ENCODE measurements at places on chromosomes 5 and 9. TPM values are rescaled to one million over a fixed set of nuclear protein-coding genes. Genes with fewer than 3 reads are reported as not detected.

SQSTM1 gene
- total RNA-seq, result 97.9 TPM

- peaks cover 2% of the 10 kb centered on the region for H3K4me1 ChIP-seq
- H3K27ac ChIP-seq, result no peak overlapping the region
- H3K4me3 ChIP-seq, result no peak overlapping the region
Observed at GRCh38 chr5:53557386-53557785, 3.1 kb upstream of the NDUFS4 start.

LHX3 gene
- 0.09 TPM for total RNA-seq

GRCh38 chr9:68817079-68817875 is 112.2 kb downstream of the PIP5K1B start:
- DNase-seq, result no peak
- H3K27ac ChIP-seq, result no peak overlapping the region
- H3K27me3 ChIP-seq, result no peaks in the 10 kb centered on the region
- no peak overlapping the region for H3K4me3 ChIP-seq
- H3K36me3 ChIP-seq, result no peaks in the 10 kb centered on the region

- H3K4me3 ChIP-seq, result no peak overlapping the region
- H3K4me1 ChIP-seq, result no peaks in the 10 kb centered on the region
- H3K27ac ChIP-seq, result no peak overlapping the region
- H3K36me3 ChIP-seq, result no peaks in the 10 kb centered on the region
Observed at GRCh38 chr9:80175286-80176150, 603.8 kb downstream of the TLE4 start.

DNA sequence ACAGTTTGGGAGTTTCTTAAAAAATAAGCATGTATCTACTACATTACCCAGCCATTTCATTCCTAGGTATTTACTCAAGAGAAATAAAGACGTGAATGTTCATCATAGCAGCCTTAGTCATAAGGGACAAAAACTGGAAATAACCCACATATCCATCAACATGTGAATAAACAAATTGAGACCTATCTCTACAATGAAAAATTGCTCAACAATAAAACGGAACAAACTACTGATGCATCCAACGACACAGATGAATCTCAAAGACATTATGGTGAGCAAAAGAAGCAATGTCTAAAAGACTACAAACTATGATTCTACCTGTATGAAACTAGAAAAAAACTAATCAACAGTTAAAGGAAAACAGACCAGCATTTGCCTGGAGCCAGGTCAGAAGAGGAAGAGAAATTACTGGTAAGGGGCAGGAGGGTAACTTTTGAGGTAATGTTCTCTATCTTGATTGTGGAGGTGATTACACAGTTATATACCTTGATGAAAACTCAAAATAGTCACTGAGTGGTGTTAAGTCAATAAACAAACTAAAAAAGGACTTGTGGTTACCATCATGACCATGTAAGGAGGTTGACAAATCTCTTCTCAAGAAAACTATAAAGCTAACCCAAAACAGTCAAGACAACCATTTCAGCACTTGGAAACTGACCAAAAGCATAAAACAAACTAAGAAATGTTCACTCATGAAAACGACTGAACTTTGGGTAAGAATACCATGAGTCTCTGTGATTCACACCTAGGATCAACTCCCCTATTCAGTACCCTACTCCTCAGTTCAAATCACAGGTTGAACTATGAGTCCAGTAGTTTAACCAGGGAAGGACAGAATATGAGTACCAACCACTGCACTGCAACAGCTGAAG is 10.4 kb downstream of the UIMC1 start:
- H3K36me3 ChIP-seq, result no peaks in the 10 kb centered on the region
- H3K4me3 ChIP-seq, result no peak overlapping the region
- H3K27ac ChIP-seq, result no peak overlapping the region
- H3K4me1 ChIP-seq, result peaks cover 9% of the 10 kb centered on the region

CEP72 gene
- total RNA-seq, result 6.0 TPM

DNA sequence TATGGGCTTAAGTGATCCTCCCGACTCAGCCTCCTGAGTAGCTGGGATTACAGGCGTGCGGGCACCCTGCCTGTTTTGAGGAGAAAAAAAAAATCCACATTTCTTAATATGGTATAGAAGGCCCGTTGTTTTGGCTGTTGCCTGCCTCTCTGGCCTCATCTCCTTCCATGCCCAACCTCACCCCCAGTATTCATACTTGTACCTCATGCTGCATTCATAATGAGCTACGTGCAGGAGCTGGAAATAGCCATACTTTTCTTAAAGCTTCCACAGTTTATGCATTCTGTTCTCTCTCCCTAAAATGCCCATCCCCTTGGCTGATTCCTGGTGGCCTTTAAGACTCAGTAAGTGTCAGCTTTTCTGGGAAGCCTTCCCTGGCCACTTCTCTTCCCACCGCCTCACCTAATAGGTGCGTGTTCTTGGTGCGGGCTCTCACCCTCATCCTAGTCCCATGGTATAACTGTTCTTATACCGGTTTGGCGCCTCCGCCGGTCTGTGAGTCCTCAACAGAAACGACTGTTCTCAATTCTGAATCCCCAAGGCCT is 2.1 kb upstream of the TPM2 start:
- H3K27ac ChIP-seq, result no peak overlapping the region
- H3K36me3 ChIP-seq, result peaks cover 13% of the 10 kb centered on the region
- H3K4me1 ChIP-seq, result peaks cover 44% of the 10 kb centered on the region
- DNase-seq, result no peak

GRCh38 chr9:135692410-135692809 is 6.9 kb downstream of the SOHLH1 start:
- H3K27ac ChIP-seq, result no peak overlapping the region
- H3K36me3 ChIP-seq, result no peaks in the 10 kb centered on the region
- no peak overlapping the region for H3K4me3 ChIP-seq
- H3K4me1 ChIP-seq, result no peaks in the 10 kb centered on the region
- DNase-seq, result no peak

PCSK1 gene
- 0.09 TPM for total RNA-seq

GRCh38 chr5:115798252-115798651 is 18.2 kb downstream of the CDO1 start:
- DNase-seq, result no peak
- H3K27ac ChIP-seq, result no peak overlapping the region
- H3K4me1 ChIP-seq, result no peaks in the 10 kb centered on the region

CSF1R gene
- total RNA-seq, result 7.6 TPM

- H3K27me3 ChIP-seq, result no peaks in the 10 kb centered on the region
- H3K27ac ChIP-seq, result no peak overlapping the region
- H3K36me3 ChIP-seq, result no peaks in the 10 kb centered on the region
- H3K4me3 ChIP-seq, result no peak overlapping the region
- H3K4me1 ChIP-seq, result no peaks in the 10 kb centered on the region
Observed at GRCh38 chr5:20470997-20471396, 483.0 kb upstream of the CDH18 start.

DNA sequence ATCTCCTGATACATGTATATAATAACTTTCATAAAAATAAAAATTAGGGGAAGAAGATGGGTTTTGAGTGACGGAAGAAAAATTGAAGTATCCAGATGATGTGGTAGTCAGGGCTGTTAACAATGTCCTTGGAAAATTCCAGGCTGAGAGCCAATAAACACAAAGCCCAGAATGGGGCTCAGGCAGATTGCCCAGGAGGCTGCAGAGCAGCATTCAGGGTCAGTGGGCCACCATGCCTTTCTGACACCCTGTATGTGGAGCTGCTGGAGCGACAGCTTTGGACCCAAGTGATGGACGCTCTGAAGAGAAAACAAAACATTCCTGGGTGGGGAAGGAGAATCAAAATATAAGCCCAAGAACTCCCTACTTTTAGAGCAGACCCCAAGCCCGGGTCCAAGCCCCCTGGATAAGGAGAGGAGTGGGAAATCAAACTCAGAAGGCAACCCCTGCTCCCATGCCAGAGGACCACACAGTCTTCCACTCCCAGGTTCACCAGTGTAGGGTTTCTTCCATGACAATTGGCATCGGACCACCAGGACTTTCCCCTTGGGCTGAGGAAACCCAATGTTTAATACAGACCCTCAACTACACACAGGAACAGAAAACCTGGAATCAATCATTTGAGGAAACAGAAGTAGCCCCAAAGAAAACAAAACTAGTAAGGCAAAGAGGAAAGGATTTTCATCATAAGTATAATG is 45.7 kb upstream of the SPATA31C2 start:
- H3K36me3 ChIP-seq, result no peaks in the 10 kb centered on the region
- no peak overlapping the region for H3K4me3 ChIP-seq
- no peak for DNase-seq
- no peaks in the 10 kb centered on the region for H3K27me3 ChIP-seq
- no peak overlapping the region for H3K27ac ChIP-seq
- H3K4me1 ChIP-seq, result no peaks in the 10 kb centered on the region

DNA sequence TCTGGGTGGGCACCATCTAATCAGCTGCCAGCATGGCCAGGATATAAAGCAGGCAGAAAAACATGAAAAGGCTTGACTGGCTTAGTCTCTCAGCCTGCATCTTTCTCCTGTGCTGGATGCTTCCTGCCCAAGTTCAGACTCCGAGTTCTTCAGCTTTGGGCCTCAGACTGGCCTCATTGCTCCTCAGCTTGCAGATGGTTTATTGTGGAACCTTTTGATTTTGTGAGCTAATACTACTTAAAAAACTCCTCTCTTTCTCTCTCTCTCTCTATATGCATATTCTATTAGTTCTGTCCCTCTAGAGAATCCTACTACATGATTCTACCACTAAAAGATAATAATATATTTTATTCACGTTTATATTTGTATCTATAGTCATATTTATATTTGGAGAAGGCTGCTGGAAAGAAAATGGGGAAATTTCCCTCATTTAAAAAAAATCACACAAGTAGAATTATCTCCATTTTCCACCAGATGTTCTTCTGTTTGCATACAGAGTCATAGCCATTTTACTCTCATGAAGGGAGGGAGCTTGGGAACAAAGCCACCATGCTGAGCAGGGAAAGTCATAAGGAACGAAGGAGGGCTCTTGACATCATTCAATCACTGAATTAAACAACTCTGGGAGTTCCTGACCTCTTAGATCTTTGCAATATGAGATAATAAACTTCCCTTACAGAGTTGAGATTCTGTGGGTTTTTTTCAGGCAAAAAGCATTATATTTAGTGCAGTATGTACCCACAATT is 1137.4 kb upstream of the CDH18 start:
- no peaks in the 10 kb centered on the region for H3K36me3 ChIP-seq
- DNase-seq, result no peak
- H3K4me3 ChIP-seq, result no peak overlapping the region
- no peaks in the 10 kb centered on the region for H3K4me1 ChIP-seq
- no peak overlapping the region for H3K27ac ChIP-seq

DNA sequence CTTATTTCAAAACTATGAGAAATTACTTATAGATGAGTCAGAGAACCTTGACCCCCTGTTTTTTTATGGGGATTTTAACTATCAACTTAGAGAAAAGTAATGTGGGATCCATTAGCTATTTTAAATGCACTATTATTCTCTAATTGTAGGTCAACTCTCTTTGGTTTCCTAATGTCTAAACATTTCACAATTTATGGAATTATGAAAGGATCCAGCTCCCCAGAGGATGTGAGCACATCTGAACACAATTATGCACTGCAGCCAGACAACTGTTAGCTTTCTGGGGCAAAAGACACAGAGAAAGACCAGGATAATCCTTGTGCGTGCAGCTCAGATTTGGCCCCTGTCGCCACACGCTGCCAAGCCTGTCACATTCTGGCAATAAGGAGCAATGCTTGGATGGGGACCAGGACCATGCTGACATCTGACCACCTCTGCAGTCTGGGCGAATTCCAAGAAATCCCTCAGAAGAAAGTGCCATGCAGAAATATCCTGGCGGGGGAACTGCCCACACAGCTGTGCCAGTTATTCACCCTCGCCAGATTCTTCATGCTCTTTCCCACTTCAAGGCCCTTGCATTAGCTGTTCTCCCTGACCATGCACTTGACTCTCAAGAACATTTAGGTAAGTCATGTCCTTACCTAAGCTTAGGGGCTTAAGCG is 22.2 kb upstream of the CMBL start:
- peaks cover 21% of the 10 kb centered on the region for H3K27me3 ChIP-seq
- no peak overlapping the region for H3K27ac ChIP-seq
- peaks cover 12% of the 10 kb centered on the region for H3K4me1 ChIP-seq
- H3K4me3 ChIP-seq, result no peak overlapping the region

GZMA gene
- total RNA-seq, result 19.7 TPM

DNA sequence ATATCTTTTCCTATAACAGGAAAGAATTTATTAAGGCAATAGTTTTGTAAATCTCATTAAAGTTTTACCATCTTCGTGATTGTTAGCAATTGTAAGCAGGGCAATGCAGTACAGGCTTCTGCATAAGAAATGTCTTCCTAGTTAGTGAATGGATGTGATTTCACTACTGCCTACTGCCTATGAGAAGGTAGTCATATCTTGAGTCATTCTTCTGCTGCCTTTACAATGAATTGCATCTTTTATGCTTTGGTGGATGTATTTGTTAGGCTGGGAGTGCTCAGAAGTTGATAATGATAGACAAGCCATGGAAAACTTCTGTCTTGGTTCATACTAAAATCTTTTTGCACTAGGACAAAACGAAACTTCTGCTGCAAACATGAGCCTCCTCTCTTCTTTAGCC is 128.0 kb downstream of the ADAMTSL1 start:
- no peaks in the 10 kb centered on the region for H3K4me1 ChIP-seq
- no peak for DNase-seq
- no peak overlapping the region for H3K27ac ChIP-seq
- no peaks in the 10 kb centered on the region for H3K36me3 ChIP-seq
- H3K4me3 ChIP-seq, result no peak overlapping the region

CXCL14 gene
- 12.6 TPM for total RNA-seq

GRCh38 chr9:134338394-134339182 is 12.3 kb downstream of the RXRA start:
- no peak for DNase-seq
- no peaks in the 10 kb centered on the region for H3K4me1 ChIP-seq
- no peak overlapping the region for H3K27ac ChIP-seq
- no peaks in the 10 kb centered on the region for H3K27me3 ChIP-seq

GRCh38 chr5:94072116-94072515 is 330.7 kb upstream of the POU5F2 start:
- H3K36me3 ChIP-seq, result no peaks in the 10 kb centered on the region
- DNase-seq, result no peak
- no peak overlapping the region for H3K27ac ChIP-seq

PRR16 gene
- 0.05 TPM for total RNA-seq

PDLIM7 gene
- 10.8 TPM for total RNA-seq

- no peaks in the 10 kb centered on the region for H3K4me1 ChIP-seq
- no peaks in the 10 kb centered on the region for H3K36me3 ChIP-seq
- no peak for DNase-seq
- H3K27me3 ChIP-seq, result peaks cover 3% of the 10 kb centered on the region
- no peak overlapping the region for H3K27ac ChIP-seq
Observed at GRCh38 chr5:168274406-168274805, 17.0 kb upstream of the WWC1 start.

DNA sequence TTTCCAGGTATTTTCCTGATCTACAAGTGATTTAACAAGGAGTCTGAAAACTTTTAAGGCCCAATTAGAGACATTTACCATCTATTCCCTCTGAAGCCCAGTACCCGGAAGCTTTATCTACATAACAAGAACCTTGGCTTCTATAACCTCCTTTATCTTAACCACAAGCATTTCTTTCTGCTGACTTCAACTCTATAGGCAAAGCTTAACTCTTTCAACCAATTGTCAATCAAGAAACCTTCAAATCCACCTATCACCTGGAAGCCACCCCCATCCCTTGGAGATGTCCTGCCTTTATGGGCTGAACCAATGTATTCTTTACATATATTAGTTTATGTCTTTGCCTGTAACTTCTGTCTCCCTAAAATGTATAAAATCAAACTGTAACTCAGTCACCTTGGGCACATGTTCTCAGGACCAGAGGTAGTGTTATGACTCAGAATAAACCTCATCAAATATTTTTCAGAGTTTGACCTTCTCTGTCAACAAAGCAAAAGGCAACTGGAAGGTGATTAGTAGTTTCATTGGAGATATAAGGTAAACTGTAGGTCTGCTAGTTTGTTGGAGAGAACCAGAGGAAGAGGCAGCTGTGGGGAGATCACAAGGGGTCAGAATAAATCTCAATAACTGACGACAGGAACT is 13.0 kb upstream of the RIMOC1 start:
- no peak overlapping the region for H3K4me3 ChIP-seq
- no peaks in the 10 kb centered on the region for H3K36me3 ChIP-seq
- DNase-seq, result no peak
- H3K27ac ChIP-seq, result no peak overlapping the region

OR1Q1 gene
- not detected for total RNA-seq

Data from thymus (tissue), 14 donors.